Fibroblast of skin of back (primary cell): ENCODE measurements at places on chromosomes 6 and 20.

DNA sequence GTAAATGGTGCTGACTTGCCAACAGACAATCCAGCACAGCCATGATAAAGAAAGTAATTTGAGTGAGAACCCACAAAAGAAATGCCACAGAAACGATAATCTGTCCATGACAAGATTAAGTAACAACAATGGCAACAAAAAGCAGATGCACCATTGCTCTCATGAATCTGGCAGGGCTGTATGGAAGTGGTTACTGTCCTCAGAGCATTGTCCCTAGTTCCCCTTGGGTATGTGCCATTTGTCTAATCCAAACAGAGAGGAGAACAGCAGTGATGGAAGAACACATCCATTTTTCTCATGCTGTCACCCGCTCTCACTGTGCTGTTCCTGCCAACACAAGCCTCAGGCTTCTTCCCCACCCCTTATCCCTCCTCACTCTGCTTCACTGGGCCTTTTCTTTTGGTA is 65.8 kb downstream of the REV3L start:
- peak; percentile 39 for DNase-seq

GRCh38 chr20:15643713-15644112 is 929.5 kb downstream of the KIF16B start:
- DNase-seq, result no peak

DNA sequence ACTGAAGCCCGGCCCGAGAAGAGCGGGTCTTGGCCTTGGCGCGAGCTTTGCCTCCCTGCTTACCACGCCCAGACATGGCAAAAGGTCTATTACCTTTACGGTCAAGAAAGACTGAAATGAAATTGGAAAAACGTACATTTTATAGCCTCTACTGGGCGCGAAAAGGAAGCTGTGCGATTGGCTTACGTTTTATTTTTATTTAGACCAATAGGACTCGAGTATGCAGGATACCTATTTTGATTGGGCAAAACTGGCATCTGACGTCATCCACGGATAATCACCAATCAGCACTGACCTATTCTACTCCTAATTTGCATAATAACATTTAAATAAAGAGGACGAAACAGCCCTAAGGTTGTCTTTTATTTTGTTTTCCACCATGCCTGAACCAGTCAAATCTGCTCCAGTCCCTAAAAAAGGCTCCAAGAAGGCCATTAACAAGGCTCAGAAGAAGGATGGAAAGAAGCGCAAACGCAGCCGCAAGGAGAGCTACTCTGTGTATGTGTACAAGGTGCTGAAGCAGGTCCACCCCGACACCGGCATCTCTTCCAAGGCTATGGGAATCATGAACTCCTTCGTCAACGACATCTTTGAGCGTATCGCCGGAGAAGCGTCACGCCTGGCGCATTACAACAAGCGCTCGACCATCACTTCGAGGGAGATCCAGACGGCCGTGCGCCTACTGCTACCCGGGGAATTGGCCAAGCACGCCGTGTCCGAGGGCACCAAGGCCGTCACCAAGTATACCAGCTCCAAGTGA is 97.4 kb downstream of the OR2B2 start:
- peak; percentile 93 for DNase-seq

DNA sequence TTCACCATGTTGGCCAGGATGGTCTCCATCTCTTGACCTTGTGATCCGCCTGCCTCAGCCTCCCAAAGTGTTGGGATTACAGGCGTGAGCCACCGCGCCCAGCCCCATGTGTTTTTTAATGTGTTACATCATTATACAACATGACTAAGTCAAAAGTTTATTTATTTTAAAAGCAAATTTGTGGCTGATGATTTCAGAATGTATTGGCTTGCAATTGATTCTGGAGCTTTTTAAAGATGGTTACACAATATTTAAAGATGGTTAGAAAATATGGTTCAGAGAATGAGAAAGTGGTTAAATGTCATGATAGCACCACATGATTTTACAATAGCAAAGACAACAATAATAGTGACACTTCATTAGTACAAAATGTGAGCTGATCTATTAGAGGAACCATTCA is 80.5 kb downstream of the SASH1 start:
- DNase-seq, result no peak

DNA sequence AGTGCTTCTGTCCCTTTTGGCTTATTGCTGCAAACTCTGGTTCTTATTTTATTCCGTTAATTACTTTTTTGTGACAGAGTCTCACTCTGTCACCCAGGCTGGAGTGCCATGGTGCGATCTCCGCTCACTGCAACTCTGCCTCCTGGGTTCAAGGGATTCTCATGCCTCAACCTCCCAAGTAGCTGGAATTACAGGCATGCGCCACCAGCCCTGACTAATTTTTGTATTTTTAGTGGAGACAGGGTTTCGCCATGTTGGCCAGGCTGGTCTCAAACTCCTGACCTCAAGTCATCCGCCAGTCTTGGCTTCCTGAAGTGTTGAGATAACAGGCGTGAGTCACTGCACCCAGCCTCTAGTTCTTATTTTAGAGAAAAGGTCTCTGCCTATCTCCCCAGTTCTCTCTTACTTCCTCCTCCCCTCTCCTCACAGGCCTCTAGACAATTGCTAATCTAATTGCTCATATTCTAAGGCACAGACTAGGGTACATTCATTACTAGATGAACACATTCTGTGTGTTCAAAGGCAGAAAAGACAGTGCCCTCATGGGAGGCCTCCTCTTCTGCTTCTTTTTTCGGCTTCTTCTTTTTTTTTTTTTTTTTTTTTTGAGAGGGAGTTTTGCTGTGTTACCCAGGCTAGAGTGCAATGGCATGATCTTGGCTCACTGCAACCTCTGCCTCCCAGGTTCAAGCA is 27.0 kb downstream of the EDEM2 start:
- DNase-seq, result peak; percentile 77

GRCh38 chr20:35700625-35701148 is 1.5 kb downstream of the ROMO1 start:
- no peak for DNase-seq

DNA sequence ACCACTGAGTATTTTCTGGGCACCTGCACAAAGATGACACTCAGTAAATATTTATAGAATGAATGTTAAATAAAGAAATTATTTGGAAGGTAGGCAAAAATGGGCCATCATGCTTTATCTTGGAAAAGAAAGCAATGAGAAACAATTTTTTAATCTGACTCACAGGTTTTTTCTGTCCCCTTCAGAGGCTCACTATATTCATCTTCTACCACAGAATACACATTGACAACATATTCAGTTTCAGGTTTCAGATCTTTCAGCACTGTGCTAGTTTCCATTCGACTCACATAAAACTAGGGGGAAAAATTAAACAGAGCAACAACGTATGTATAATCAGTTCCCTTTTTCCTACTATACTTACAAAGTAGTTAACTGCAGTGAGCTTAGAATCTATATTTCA is 58.3 kb downstream of the COL12A1 start:
- DNase-seq, result peak; percentile 80

DNA sequence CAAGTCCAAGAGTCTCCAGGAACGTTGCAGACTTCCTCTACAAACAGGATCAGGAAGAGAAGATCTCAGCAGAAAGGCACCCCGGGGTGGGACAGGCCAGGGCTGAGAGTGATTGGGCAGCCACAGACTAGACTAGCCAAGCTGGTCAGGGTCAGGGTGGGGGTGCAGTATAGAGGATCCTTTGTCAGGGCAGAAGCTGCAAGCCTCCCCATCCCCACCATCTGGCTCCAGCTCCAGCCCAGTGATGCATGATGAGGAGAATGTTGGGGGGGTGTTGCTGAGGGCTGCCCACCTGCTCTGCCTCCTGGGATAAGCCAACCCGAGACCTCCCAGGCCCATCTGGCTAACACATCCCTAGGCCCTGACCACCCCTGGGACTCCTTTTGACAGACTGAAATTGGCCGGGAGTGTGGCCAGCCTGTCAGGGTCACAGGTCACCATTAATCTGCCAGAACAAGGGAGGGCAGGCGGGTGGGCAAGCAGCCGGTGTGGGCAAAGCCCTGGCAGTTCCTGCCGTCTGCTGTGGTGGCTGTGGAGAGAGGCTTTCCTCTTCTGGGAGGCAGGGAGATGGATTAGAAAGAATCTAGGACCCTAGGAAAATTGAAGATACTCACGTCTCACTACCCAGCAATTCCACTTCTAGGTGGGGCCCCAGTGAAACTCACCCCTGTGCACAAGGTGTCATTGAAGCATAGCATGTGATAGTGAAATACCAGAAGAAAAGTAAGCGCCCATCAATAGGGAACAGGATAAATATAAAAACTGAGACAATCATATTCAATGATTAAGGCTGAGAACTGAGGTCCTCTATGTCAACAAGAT is 22.1 kb upstream of the SNTA1 start:
- DNase-seq, result no peak

DNA sequence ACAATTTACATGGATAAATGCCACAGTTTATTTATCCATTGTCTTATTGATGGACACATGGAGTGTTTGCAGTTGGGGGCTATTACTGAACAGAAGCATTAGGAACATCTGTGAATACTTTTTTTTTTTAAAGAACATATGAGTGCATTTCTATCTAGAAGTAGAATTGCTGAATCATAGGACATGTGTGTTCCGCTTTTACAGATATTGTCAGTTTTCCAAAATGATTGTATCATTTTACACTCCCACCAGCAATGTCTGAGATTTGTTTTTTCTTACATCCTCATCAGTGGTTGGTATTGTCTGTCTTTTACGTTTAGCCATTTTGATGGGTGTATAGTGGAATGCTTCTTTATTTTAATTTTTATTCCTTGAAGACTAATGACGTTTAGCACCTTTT is 42.0 kb upstream of the ASIP start:
- no peak for DNase-seq

GRCh38 chr20:19094959-19095541 is 117.4 kb upstream of the SLC24A3 start:
- no peak for DNase-seq

DNA sequence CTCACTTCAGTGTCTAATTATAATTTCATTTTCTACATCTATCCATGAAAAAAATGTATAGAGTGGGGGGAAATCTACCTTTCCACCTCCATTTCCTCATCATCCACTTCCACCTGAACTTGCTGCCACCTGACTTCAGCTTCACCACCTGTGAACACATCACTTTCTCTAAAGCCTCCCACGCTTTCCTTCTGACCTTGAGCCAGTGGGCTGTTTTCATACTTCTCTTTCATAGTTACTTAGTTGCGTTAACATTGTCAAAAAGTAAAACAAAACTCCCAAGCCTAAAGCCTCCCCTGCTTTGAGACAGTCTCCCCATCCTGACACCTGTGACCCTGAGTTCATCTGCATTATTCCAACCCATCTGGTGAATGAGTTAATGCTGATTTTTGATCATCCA is 47.3 kb downstream of the KLHL31 start:
- DNase-seq, result no peak

GRCh38 chr6:150915131-150915879 is 49.8 kb downstream of the MTHFD1L start:
- DNase-seq, result peak; percentile 65

DNA sequence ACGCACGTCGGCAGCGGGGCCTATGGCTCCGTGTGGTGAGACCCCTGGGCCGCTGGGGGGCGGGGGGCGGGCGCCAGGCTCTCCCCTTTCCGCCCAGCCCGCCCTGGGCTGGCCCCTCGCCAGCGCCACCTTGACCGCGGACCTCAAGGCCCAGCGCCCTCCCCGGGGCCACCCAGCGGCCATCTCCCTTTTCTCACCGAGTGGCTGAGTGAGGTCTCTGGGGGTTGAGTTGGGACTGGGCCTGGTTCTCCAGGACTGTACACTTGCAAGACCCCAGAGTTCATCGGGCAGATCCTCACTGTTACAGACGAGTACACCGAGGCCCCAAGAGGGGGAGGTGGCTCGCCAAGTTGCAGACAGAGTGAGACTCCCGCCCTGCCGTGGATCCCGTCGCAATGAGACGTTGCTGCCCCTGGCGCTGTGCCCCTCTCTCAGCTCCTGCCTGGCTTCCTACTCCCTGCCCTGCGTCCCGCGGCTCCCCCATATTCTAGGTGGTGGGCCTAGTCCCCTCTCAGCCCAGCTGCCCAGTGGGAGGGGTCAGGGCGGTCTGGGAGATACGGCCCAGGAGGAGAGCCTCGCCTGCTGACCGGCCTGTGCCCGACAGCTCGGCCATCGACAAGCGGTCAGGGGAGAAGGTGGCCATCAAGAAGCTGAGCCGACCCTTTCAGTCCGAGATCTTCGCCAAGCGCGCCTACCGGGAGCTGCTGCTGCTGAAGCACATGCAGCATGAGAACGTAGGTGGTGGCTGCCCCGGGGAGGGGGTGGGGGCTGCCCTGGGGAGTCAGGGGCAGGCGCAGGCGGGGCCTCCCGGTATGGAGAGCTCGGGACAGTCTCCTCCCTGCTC is 576 bp downstream of the MAPK13 start:
- no peak for DNase-seq

DNA sequence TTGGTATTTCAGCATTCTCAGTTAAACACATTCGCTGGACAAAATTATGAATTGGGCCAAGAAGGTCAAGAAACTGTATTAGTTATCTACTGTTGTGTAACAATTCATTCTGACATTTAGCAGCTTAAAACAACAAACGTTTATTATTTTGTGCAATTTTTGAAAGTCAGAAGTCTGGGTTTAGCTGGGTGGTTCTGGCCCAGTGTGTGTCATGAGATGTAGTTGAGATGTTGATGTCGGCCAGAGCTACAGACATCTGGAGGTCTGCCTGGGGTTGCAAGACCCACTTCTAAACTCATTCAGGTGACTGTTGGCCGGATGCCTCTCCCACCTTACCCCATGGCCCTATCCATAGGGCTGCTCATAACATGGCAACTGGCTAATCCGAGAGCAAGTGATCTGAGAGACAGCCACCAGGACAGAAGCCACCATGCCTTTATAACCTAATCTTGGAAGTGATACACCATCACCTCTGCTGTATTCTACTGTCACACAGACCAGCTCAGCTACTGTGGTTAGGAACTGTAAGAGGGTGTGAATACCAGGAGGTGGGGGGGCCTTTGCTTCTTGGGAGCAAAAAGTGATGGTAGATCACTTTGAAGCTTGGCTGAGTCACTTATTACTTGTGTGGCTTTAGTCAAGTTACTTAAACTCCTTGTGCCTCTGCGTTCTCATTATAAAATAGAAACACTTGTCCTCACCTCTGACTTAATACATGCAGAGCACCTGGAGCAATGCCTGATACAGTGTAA is 217.0 kb upstream of the MYLIP start:
- DNase-seq, result no peak

GRCh38 chr20:47276851-47277534 is 79.5 kb downstream of the ZMYND8 start:
- peak; percentile 81 for DNase-seq

DNA sequence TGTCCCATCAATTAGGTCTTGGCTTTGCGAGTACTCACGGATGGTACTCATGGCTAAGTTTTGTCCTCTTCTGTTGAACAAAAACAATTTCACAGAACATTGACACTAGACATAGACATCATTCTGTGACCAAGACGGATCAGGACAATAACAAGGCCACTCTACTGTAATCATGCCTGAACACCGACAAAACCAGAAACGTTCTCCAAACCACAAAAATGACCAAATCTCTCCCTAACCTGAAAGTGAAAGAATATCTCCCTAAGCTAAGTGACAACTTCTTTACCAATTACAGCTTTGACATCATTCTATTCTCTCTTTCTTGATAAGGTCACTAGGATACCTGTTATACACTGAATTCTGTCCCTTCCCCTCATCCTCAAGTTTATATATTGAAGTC is 40.0 kb upstream of the SLC2A12 start:
- DNase-seq, result no peak

GRCh38 chr6:20918868-20919267 is 384.6 kb downstream of the CDKAL1 start:
- no peak for DNase-seq
